ENCODE measurements at places on chromosomes 3 and 15. TPM values are rescaled to one million over a fixed set of nuclear protein-coding genes. Genes with fewer than 3 reads are reported as not detected.

Gene TSEN2
- 13.8 TPM for total RNA-seq

Gene TUSC7
- not detected for total RNA-seq

Gene DLL4
- 9.8 TPM for total RNA-seq

Gene GABRA5
- total RNA-seq = not detected

Gene HRG
- not detected for total RNA-seq

Gene ACTC1
- 93.8 TPM for total RNA-seq

Gene ARHGEF3
- 20.3 TPM for total RNA-seq

Gene USP13
- 13.6 TPM for total RNA-seq

Gene COL8A1
- 80.6 TPM for total RNA-seq

Gene KBTBD8
- total RNA-seq = 1.9 TPM

Gene CPLX3
- total RNA-seq = not detected

Gene P2RY1
- total RNA-seq = 4.1 TPM

Gene RNU5B-1
- total RNA-seq = 95.0 TPM
